ENCODE measurements at places on chromosomes 4 and X. TPM values are rescaled to one million over a fixed set of nuclear protein-coding genes. Genes with fewer than 3 reads are reported as not detected.

MAGEA12 gene
- total RNA-seq, result not detected

JADE3 gene
- 6.2 TPM for total RNA-seq

TCEANC gene
- 3.9 TPM for total RNA-seq

GRXCR1 gene
- total RNA-seq, result not detected

PITX2 gene
- total RNA-seq, result 0.43 TPM

RBM46 gene
- total RNA-seq, result not detected

FAM241A gene
- total RNA-seq, result 0.39 TPM

UGT2A1 gene
- total RNA-seq, result not detected

TMEM154 gene
- 10.2 TPM for total RNA-seq

GATA1 gene
- total RNA-seq, result not detected

TAB3 gene
- 43.7 TPM for total RNA-seq

PCYT1B gene
- under 0.01 TPM for total RNA-seq

DCX gene
- total RNA-seq, result not detected

UGT2B15 gene
- not detected for total RNA-seq

AKAP4 gene
- not detected for total RNA-seq

TRIM60 gene
- total RNA-seq, result not detected

CFI gene
- total RNA-seq, result not detected

TECRL gene
- total RNA-seq, result not detected

USP11 gene
- total RNA-seq, result 73.0 TPM

FAM236A gene
- not detected for total RNA-seq

TMPRSS11D gene
- not detected for total RNA-seq

BEX4 gene
- 22.8 TPM for total RNA-seq

GYPE gene
- 0.39 TPM for total RNA-seq

PUDP gene
- total RNA-seq, result 15.8 TPM

ADH1A gene
- total RNA-seq, result not detected

SH3RF1 gene
- total RNA-seq, result 44.0 TPM

TIMM17B gene
- total RNA-seq, result 60.9 TPM

RHOXF1 gene
- not detected for total RNA-seq

CXCL8 gene
- total RNA-seq, result 0.33 TPM

TDO2 gene
- total RNA-seq, result not detected

IL2 gene
- total RNA-seq, result not detected

BMP3 gene
- not detected for total RNA-seq

SSX1 gene
- not detected for total RNA-seq

DDX3X gene
- 154 TPM for total RNA-seq

SMS gene
- total RNA-seq, result 141 TPM

BEX1 gene
- total RNA-seq, result not detected

NPNT gene
- total RNA-seq, result 0.22 TPM

SUPT20HL1 gene
- not detected for total RNA-seq

CXCL6 gene
- total RNA-seq, result not detected

DRP2 gene
- total RNA-seq, result under 0.01 TPM

DMRTC1 gene
- total RNA-seq, result not detected

HPSE gene
- total RNA-seq, result 11.0 TPM

EGF gene
- 2.0 TPM for total RNA-seq

PPM1K gene
- 17.7 TPM for total RNA-seq

PHOX2B gene
- total RNA-seq, result not detected

CPE gene
- 4.7 TPM for total RNA-seq

SHROOM2 gene
- total RNA-seq, result 28.8 TPM

NPY1R gene
- not detected for total RNA-seq

PRDM8 gene
- total RNA-seq, result not detected

PPP2R3B gene
- total RNA-seq, result 14.5 TPM

ERCC6L gene
- total RNA-seq, result 1.1 TPM

NRK gene
- total RNA-seq, result 6.1 TPM

FANCB gene
- 5.9 TPM for total RNA-seq

MAOB gene
- total RNA-seq, result not detected

HTR2C gene
- under 0.01 TPM for total RNA-seq

FGFR3 gene
- 2.0 TPM for total RNA-seq

Data from placental epithelial cell (primary cell).